Esophagus muscularis mucosa (tissue), 4 donors: ENCODE measurements at places on chromosomes 1 and 21. TPM values are rescaled to one million over a fixed set of nuclear protein-coding genes. Genes with fewer than 3 reads are reported as not detected.
A peak's percentile ranks its signal among the peaks of the same experiment; 100 is the strongest.

The HOOK1 gene
- total RNA-seq: 0.19 TPM

GRCh38 chr1:86169625-86170024 is 13.1 kb upstream of the COL24A1 start:
- no peak overlapping the region for H3K4me3 ChIP-seq
- no peak for DNase-seq
- no peak overlapping the region for H3K27ac ChIP-seq
- H3K27me3 ChIP-seq: no peaks in the 10 kb centered on the region
- no peaks in the 10 kb centered on the region for H3K36me3 ChIP-seq

DNA sequence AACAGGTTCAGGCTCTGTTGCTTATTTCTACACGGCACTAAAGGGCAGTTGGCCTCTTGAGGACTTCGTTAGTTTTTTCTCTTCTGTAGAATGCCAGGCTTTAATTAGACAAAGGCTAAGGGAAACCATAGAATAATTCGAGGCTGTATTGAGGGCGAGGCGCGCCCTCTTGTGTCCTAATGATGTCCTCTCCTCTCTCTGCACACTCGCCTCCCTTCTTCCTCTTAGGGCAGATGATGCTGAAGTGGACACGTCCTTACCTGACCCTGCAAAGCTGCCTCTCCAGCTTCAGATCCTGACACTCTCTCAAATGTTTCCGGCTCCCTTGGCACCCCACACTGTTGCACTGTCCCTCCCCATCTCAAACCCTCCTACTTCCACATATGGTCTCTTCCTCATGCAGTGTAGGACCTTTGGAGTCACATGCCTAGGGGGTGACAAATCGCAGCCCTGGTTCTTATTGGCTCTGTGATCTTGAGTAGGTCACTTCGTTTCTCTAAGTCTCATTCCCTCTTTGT is 1.9 kb upstream of the ZSCAN20 start:
- H3K27me3 ChIP-seq: no peaks in the 10 kb centered on the region
- peak; percentile 96 for DNase-seq
- no peaks in the 10 kb centered on the region for H3K36me3 ChIP-seq
- peaks cover 47% of the 10 kb centered on the region for H3K4me1 ChIP-seq

GRCh38 chr1:229284887-229285286 is 14.0 kb downstream of the RAB4A start:
- H3K27me3 ChIP-seq: no peaks in the 10 kb centered on the region
- peaks cover 12% of the 10 kb centered on the region for H3K36me3 ChIP-seq
- DNase-seq: no peak

The TMEM52 gene
- total RNA-seq: 4.2 TPM

The VANGL2 gene
- 2.3 TPM for total RNA-seq

DNA sequence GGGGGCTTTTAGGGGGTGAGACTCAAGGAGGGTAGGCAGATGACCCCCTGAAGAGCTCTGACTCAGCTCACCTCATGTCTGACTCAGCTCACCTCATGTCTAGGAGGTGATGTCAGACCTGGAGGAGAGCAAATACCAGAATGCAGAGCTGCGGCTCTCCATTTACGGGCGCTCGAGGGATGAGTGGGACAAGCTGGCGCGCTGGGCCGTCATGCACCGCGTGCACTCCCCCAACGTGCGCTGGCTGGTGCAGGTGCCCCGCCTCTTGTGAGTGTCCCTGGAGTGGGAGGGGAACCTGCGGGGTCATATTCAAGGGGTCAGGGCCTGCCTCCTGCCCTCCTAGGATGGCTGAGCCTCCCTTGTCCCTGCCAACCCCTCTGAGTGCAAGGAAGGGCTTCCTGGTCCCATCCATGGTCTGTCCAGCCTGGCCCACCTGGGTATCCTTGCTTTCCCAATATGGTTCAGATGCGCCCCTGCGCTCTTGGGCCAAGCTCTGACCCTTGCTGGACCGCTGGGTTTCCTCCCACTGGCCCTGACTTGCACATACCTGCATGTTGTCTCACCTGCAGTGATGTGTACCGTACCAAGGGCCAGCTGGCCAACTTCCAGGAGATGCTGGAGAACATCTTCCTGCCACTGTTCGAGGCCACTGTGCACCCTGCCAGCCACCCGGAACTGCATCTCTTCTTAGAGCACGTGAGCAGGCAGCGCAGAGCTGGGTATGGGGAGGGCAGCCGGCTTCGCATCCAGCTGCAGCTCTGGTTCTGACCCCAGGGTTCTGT is 9.1 kb downstream of the AMPD2 start:
- H3K27ac ChIP-seq: no peak overlapping the region
- DNase-seq: peak; percentile 68
- H3K36me3 ChIP-seq: peaks cover 28% of the 10 kb centered on the region
- no peaks in the 10 kb centered on the region for H3K27me3 ChIP-seq
- H3K4me1 ChIP-seq: peaks cover 9% of the 10 kb centered on the region

The UROD gene
- 88.8 TPM for total RNA-seq

DNA sequence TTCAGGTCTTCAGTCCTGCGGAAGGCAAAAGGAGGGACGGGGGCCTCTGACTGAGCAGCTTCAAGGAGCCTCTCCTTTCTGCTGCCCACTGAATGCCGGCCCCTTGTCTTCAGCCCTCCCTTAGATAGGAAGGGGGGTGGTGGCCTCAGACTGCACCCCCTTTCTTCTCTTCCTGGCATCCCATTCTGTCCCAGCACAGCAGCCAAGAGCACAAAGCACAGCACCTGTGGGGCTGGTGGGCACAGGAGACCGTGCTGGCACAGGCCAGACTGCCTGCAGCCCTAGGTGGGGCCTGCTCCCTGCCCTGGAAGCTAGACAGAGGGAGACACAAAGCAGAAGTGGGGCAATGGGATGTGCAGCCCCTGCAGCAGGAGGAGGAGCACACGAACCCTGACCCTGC is 1.7 kb upstream of the PAQR6 start:
- DNase-seq: no peak
- H3K4me1 ChIP-seq: peaks cover 40% of the 10 kb centered on the region
- H3K4me3 ChIP-seq: no peak overlapping the region
- peaks cover 55% of the 10 kb centered on the region for H3K36me3 ChIP-seq
- no peaks in the 10 kb centered on the region for H3K27me3 ChIP-seq

The KIF17 gene
- total RNA-seq: 4.4 TPM

DNA sequence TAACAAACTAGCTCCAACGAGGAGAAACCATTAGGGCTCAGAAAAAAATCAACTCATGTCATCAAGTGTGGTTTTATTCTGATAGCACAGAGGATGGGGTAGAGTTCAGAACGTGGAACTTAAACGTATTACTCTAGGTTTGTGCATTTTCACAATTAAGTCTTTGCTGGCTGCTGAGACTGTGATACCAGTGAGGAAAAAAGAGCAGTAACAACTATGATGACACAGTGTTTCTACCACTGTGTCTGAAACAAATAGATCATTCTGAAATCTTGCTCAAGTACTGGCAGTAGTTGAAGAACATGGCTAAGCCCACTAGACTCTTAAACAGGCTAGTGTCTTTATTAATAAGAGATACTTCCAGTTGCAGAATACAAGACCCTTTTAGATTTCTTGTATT is 31.0 kb downstream of the NUCKS1 start:
- H3K27me3 ChIP-seq: no peaks in the 10 kb centered on the region
- DNase-seq: no peak
- no peaks in the 10 kb centered on the region for H3K4me1 ChIP-seq
- H3K36me3 ChIP-seq: peaks cover 94% of the 10 kb centered on the region
- no peak overlapping the region for H3K4me3 ChIP-seq

DNA sequence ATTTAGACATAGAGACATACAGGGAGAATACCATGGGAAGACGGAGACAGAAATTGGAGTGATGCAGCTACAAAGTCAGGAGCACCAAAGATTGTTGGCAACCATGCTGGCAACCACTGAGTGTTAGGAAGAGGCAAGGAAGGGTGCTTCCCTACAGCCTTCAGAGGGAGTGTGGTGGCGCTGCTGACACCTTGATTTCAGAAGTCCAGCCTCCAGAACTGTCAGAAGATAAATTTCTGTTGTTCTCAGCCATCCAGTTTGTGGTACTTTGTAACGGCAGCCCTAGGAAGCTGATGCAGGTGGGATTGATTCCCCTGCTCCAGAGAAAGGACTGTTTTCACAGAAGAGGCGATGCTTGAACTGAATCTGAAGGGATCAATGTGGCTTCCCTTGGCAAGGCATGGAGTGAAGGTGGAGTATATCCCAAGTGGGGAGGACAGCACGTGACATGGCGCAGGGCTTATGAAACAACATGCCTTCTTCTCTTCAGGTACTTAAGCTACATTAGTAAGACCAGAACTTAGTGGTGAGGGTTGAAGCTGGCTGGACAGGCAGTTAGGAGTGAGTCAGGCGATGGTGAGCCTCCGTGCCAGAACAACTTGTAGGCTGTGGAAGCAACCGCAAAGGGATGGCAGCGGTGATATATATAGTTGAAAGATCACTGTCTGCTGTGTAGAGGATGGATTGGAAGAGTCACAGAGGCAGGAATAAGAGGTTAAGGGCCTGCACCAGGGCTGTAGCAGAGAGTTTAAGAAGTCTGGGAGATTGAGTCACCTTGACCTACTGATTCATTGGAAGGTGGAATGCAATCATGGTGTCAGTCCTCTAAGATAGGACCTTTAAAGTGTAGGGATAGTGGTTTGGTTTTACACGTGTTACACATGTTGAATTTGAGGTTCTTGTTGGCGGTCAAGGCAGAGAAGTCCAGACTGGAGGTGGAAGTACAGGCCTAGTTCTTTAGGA is 2.1 kb downstream of the LEPR start:
- no peaks in the 10 kb centered on the region for H3K27me3 ChIP-seq
- H3K4me1 ChIP-seq: peaks cover 45% of the 10 kb centered on the region
- H3K36me3 ChIP-seq: peaks cover 6% of the 10 kb centered on the region
- no peak for DNase-seq
- H3K4me3 ChIP-seq: peak overlapping the region; percentile 93
- peak overlapping the region; percentile 98 for H3K27ac ChIP-seq

- no peaks in the 10 kb centered on the region for H3K27me3 ChIP-seq
- no peaks in the 10 kb centered on the region for H3K36me3 ChIP-seq
Observed at GRCh38 chr1:193411714-193412113, 225.3 kb upstream of the B3GALT2 start.

The DENND2D gene
- total RNA-seq: 4.6 TPM

DNA sequence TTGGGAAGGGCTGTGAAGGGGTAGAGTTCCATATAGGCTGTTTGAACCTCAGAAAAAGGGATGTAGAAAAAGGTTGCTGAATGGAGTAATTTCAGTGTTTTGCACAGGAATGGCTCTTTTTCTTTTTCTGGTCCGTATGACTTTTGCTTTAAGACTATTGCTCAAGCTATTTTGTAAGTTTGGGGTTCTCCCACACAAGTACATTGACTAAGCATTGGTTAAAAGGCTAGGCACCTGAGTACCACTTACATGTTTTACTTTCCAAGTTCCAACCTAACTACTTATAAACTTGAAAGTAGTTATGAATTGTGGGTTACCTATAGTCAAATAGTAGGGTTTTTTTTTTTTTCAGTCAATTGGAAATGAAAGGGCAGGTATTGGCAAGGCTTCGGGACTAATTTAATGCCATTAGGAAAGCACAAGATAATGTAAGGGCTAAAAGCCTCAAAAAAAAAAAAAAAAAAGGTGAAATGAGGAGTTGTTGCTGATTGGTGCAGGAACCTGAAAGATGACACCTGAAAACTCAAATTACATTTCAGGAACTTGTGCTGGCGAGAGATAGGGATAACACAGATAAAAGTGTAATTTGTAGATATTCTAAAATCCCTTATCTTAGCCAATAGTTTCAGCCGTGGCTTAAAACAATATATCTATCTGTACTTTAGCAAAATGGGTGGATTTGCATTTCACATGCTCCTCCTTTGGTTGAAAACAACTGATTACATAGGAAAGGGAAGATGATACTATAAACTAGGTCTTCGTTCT is 209.5 kb downstream of the RPS6KC1 start:
- DNase-seq: no peak
- no peaks in the 10 kb centered on the region for H3K4me1 ChIP-seq
- H3K27ac ChIP-seq: no peak overlapping the region
- no peaks in the 10 kb centered on the region for H3K27me3 ChIP-seq
- H3K4me3 ChIP-seq: no peak overlapping the region
- peaks cover 18% of the 10 kb centered on the region for H3K36me3 ChIP-seq

The PLA2G2D gene
- total RNA-seq: not detected

The ALDH9A1 gene
- total RNA-seq: 72.3 TPM

The RIIAD1 gene
- not detected for total RNA-seq

The RXFP4 gene
- not detected for total RNA-seq

- peak; percentile 39 for DNase-seq
- H3K36me3 ChIP-seq: no peaks in the 10 kb centered on the region
- H3K27ac ChIP-seq: no peak overlapping the region
- H3K4me3 ChIP-seq: no peak overlapping the region
Observed at GRCh38 chr1:115524236-115524635, 117.5 kb upstream of the VANGL1 start.

DNA sequence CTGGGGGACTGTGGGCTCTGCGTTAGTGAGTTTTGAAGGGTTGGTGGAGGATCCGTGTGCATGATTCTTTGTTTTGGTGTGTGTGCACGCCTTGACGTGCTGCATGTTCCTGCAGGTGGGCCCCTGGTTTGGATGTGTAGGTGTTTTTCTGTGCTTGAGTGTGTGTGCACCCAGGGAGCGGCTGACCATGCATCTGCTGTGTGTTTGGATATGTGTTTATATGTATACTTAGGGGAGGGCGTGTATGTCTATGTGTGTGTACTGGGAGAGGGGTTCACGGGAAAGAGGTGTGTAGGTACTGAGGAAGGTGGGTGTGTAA is 1.1 kb downstream of the VANGL2 start:
- no peaks in the 10 kb centered on the region for H3K27me3 ChIP-seq
- H3K4me3 ChIP-seq: peak overlapping the region; percentile 70
- H3K27ac ChIP-seq: peak overlapping the region; percentile 68
- peaks cover 11% of the 10 kb centered on the region for H3K4me1 ChIP-seq
